ENCODE measurements at places on chromosomes 6 and 20. TPM values are rescaled to one million over a fixed set of nuclear protein-coding genes. Genes with fewer than 3 reads are reported as not detected.
A peak's percentile ranks its signal among the peaks of the same experiment; 100 is the strongest.

MYL9 gene
- total RNA-seq, result 97.5 TPM

HSPA1L gene
- total RNA-seq, result 1.3 TPM

CDS2 gene
- 47.1 TPM for total RNA-seq

NHLRC1 gene
- total RNA-seq, result 0.83 TPM

RGS17 gene
- 1.7 TPM for total RNA-seq

NNAT gene
- total RNA-seq, result 2.8 TPM

ELOVL4 gene
- total RNA-seq, result 2.3 TPM

- no peaks in the 10 kb centered on the region for H3K36me3 ChIP-seq
- no peaks in the 10 kb centered on the region for H3K27me3 ChIP-seq
These were observed 130.8 kb downstream of the BTBD9 start for GRCh38 chr6:38508894-38509293.

GRCh38 chr20:13687815-13688214, 49.1 kb upstream of the TASP1 start:
- H3K36me3 ChIP-seq, result no peaks in the 10 kb centered on the region
- H3K27me3 ChIP-seq, result no peaks in the 10 kb centered on the region
- H3K4me3 ChIP-seq, result no peak overlapping the region
- no peaks in the 10 kb centered on the region for H3K4me1 ChIP-seq

- H3K27ac ChIP-seq, result no peak overlapping the region
- no peaks in the 10 kb centered on the region for H3K4me1 ChIP-seq
- H3K4me3 ChIP-seq, result no peak overlapping the region
These were observed 238.4 kb upstream of the AFDN start for GRCh38 chr6:167588181-167588919.

GRCh38 chr6:11938285-11938890, 73.7 kb upstream of the HIVEP1 start:
- H3K4me3 ChIP-seq, result no peak overlapping the region
- peaks cover 4% of the 10 kb centered on the region for H3K4me1 ChIP-seq
- H3K27ac ChIP-seq, result no peak overlapping the region

- H3K4me3 ChIP-seq, result no peak overlapping the region
- H3K27me3 ChIP-seq, result no peaks in the 10 kb centered on the region
- no peak for DNase-seq
- no peaks in the 10 kb centered on the region for H3K36me3 ChIP-seq
These were observed 26.2 kb downstream of the PHACTR3 start for GRCh38 chr20:59630526-59630925.

- peaks cover 4% of the 10 kb centered on the region for H3K27me3 ChIP-seq
- no peak for DNase-seq
- H3K4me1 ChIP-seq, result no peaks in the 10 kb centered on the region
- H3K36me3 ChIP-seq, result no peaks in the 10 kb centered on the region
- no peak overlapping the region for H3K4me3 ChIP-seq
These were observed 26.5 kb upstream of the HECA start for GRCh38 chr6:139108378-139108777.

DNA sequence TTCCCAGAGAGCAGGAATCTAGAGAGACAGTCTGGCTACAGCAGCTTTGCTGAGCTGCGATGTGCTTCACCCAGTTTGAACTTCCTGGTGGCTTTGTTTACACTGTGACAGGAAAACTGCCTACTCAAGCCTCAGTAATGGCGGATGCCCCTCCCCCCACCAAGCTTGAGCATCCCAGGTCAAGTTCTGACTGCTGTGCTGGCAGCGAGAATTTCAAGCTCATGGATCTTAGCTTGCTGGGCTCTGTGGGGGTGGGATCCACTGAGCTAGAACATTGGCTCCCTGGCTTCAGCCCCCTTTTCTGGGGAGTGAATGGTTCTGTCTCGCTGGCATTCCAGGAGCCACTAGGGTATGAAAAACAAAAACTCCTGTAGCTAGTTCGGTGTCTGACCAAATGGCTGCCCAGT, 91.0 kb upstream of the ESR1 start:
- H3K27me3 ChIP-seq, result no peaks in the 10 kb centered on the region
- no peak for DNase-seq
- no peak overlapping the region for H3K27ac ChIP-seq
- H3K4me3 ChIP-seq, result no peak overlapping the region
- H3K36me3 ChIP-seq, result no peaks in the 10 kb centered on the region
- no peaks in the 10 kb centered on the region for H3K4me1 ChIP-seq

DNA sequence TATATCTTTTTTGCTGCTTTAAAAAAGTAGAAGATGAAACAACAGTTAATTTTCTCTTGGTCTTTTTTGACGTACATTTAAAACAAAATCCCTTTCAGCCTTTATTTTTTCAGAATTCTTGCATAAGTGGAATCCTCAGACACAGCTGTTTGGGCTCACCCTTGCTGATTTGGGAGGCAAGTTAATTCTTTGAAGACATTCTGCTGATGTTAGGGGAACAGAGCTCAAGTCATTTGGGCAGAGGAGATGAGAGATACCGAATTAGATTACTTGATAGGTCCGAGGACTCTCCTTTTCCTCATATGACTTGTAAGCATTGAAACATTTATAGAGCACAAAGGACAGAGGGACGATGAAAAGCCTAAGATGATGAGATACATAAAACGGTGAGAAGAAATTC, 567.9 kb upstream of the CITED2 start:
- peak overlapping the region; percentile 58 for H3K27ac ChIP-seq
- H3K36me3 ChIP-seq, result no peaks in the 10 kb centered on the region
- DNase-seq, result no peak
- H3K27me3 ChIP-seq, result no peaks in the 10 kb centered on the region
- peaks cover 8% of the 10 kb centered on the region for H3K4me1 ChIP-seq
- H3K4me3 ChIP-seq, result no peak overlapping the region

- no peaks in the 10 kb centered on the region for H3K36me3 ChIP-seq
- H3K27ac ChIP-seq, result no peak overlapping the region
- peaks cover 19% of the 10 kb centered on the region for H3K27me3 ChIP-seq
- peak; percentile 12 for DNase-seq
- H3K4me1 ChIP-seq, result no peaks in the 10 kb centered on the region
These were observed 25.8 kb upstream of the SLC16A10 start for GRCh38 chr6:111061508-111061907.

DNA sequence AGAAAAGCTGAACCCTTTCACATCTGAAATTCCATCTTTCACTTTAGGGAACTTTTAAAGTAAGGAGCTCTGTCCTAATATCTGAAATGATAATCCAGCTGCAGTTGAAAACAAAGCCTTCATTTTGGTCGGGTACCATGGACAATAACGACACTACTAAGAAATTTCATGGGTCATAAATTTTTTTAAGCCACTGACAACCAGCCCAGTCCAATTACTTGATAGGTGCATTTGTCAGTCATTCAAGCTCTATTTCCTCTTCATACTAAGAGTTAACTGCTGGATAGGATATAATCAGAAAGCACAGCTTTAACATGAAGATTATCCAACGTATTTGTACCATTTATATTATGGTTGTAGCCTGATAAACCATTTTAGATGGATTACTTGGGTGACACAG, 52.5 kb downstream of the MMUT start:
- DNase-seq, result no peak
- no peaks in the 10 kb centered on the region for H3K36me3 ChIP-seq
- H3K27ac ChIP-seq, result no peak overlapping the region

DNA sequence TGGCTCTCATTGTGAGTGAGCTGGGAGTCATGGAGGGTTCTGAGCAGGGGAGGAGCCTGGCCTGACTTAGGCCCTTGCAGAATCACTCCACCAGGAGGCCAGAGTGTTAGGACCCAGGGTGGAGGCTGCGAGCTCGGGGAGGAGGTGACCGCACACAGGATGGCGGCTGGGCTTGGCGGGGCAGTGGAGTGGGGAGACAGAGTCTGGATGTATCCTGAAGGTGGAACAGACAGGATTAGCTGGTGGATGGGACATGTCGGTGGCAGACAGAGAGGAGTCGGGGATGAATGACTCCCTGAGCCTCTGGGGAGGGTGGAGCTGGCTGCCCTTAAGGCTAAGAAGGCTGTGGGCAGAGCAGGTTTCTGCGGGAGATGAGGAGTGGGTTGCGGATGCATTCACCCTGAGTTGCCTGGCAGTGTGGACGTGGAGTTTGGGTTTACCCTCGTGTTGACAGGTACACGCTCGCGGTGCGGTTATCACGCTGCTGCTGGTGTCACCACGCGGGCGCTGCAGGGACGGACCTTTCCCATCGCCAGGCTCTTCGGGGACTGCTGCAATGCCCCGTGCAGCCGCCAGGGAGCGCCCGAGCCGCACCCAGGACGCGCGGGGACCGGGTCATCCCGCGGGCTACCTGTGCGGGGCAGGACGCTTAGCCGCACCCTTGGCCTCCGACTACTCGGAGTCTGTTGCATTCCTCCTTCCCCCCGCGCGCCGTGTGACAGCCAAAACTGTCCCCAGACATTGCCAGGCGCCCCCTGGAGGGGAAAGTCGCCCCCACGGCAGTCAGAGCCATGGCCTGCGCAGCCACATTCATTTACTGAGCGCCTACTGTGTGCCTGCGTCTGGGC, 43.0 kb upstream of the PTGIS start:
- H3K27me3 ChIP-seq, result peaks cover 6% of the 10 kb centered on the region
- H3K4me1 ChIP-seq, result peaks cover 4% of the 10 kb centered on the region
- H3K4me3 ChIP-seq, result no peak overlapping the region
- no peaks in the 10 kb centered on the region for H3K36me3 ChIP-seq
- no peak for DNase-seq
- H3K27ac ChIP-seq, result no peak overlapping the region

Data from IMR-90 (cell line).